ENCODE measurements at places on chromosomes 7 and 10. TPM values are rescaled to one million over a fixed set of nuclear protein-coding genes. Genes with fewer than 3 reads are reported as not detected.

GRCh38 chr10:27998178-27998953 is 513 bp downstream of the ODAD2 start:
- H3K36me3 ChIP-seq, result no peaks in the 10 kb centered on the region
- no peak overlapping the region for H3K27ac ChIP-seq
- no peaks in the 10 kb centered on the region for H3K4me1 ChIP-seq
- H3K27me3 ChIP-seq, result no peaks in the 10 kb centered on the region

DNA sequence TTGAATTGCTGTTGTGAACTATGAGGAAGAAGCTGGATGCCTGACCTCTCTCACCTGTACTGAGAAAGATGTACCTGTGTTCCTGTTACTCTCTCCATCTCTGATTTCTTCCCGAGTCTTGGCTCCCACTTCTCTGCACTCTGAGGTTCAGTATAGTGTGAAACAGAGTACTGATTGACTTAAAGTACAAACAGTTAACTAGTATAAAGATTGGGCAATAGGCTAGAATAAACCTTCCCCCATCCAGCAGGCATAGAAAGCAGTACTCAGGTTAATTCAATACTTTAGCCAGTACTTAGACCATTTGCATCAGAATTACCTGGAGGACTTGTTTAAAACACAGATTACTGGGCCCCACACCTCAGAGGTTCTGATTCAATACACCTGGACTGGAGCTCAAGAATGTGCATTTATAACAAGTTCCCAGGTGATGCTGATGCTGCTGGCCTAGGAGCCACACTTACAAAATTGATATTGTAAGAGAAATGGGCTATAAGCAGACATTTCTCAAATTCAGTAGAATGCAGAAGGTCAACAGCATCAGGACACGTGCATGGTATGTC is 51.6 kb downstream of the ANK3 start:
- peaks cover 2% of the 10 kb centered on the region for H3K4me1 ChIP-seq
- no peak overlapping the region for H3K27ac ChIP-seq
- no peak overlapping the region for H3K4me3 ChIP-seq
- H3K36me3 ChIP-seq, result no peaks in the 10 kb centered on the region

GRCh38 chr7:106104721-106105260 is 7.3 kb downstream of the SYPL1 start:
- H3K36me3 ChIP-seq, result no peaks in the 10 kb centered on the region
- no peaks in the 10 kb centered on the region for H3K27me3 ChIP-seq
- no peak for DNase-seq
- H3K4me1 ChIP-seq, result peaks cover 2% of the 10 kb centered on the region
- H3K27ac ChIP-seq, result no peak overlapping the region

DNA sequence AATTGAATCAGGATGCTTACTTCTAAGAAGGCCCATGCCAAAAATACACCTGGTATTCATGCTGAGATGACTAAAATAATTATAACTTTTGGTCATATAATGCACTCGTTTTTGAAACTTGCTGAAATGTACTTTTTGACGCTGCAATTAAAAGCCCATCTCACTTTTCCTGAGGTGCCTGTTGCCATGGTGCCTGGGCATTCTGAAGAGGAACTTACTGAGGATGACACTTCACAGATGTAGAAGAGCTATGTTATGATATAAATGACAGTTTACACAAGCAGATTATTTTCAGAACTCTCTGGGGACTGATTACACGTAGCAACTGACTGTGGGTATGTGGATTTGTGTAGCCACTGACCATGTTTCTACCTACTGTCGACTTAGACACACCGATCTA is 182.4 kb downstream of the TPK1 start:
- no peak overlapping the region for H3K27ac ChIP-seq
- H3K27me3 ChIP-seq, result no peaks in the 10 kb centered on the region
- DNase-seq, result no peak
- H3K4me3 ChIP-seq, result no peak overlapping the region
- no peaks in the 10 kb centered on the region for H3K36me3 ChIP-seq
- no peaks in the 10 kb centered on the region for H3K4me1 ChIP-seq

DNA sequence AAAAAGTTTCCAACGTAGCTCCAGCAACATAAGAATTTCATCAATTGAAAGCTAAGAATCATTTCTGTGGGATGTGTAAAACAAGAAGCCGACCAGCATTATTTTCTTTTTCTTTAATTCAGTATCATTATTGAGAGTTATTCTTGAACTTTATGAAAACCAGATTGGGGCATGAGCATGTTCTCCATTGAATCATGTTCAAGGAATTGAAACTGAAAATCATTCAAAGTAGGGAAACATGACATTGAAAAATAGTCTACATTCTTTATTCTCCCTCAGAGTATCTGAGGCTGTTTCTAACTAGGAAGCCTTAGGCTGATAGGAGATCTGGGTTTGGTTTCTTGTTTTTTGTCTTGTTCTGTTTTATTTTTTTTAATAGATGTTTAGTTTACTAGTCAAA is 253.7 kb downstream of the DYNC1I1 start:
- H3K27ac ChIP-seq, result no peak overlapping the region
- DNase-seq, result peak; percentile 3
- no peaks in the 10 kb centered on the region for H3K4me1 ChIP-seq
- no peak overlapping the region for H3K4me3 ChIP-seq
- no peaks in the 10 kb centered on the region for H3K27me3 ChIP-seq

DNA sequence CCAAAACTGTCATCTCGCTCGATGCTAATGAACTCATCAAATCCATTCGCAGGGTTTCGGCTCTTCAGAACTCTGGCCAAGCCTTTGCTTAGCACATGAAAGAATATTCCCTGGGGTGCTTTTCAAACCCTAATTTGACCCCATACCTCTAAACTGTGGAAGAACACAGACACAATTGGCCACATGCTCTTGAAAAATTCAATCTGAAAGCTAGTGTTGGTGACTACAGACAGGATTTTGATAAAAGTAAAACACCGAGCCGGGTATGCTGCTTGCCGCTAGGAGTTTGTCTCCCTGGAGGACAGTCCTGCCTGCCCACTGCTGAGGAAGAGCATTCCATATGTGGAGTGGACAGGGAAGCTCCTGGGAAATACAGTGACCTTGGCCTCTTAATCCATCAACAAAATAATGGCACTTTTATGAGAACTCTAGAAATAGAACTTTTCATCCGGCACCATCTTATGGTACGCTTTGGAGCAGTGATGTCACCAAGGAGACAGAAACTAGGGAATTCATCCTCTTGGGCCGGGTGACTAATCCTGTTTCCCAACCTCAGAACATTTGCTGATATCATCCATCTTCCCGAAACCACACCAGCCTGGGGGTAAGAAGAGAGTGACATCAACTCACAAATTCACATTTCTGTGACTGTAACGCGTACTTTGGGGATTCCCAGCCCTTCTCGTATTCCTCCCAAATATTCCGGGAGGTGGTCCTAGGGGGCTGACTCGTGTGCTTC is 34.2 kb downstream of the MTURN start:
- peak; percentile 86 for DNase-seq
- no peaks in the 10 kb centered on the region for H3K27me3 ChIP-seq
- peaks cover 19% of the 10 kb centered on the region for H3K4me1 ChIP-seq
- H3K4me3 ChIP-seq, result no peak overlapping the region
- peak overlapping the region; percentile 54 for H3K27ac ChIP-seq

GRCh38 chr7:151843181-151843580 is 33.7 kb downstream of the PRKAG2 start:
- H3K27me3 ChIP-seq, result no peaks in the 10 kb centered on the region
- peak; percentile 43 for DNase-seq
- H3K36me3 ChIP-seq, result no peaks in the 10 kb centered on the region
- no peak overlapping the region for H3K27ac ChIP-seq

GRCh38 chr10:16520900-16521299 is 779 bp downstream of the C1QL3 start:
- H3K27me3 ChIP-seq, result peaks cover 41% of the 10 kb centered on the region
- no peak overlapping the region for H3K27ac ChIP-seq
- peak; percentile 9 for DNase-seq
- H3K4me1 ChIP-seq, result no peaks in the 10 kb centered on the region
- H3K36me3 ChIP-seq, result no peaks in the 10 kb centered on the region
- peak overlapping the region; percentile 21 for H3K4me3 ChIP-seq

- peaks cover 7% of the 10 kb centered on the region for H3K4me1 ChIP-seq
- no peak overlapping the region for H3K27ac ChIP-seq
- no peaks in the 10 kb centered on the region for H3K36me3 ChIP-seq
- no peaks in the 10 kb centered on the region for H3K27me3 ChIP-seq
- no peak overlapping the region for H3K4me3 ChIP-seq
Measured at GRCh38 chr10:35908451-35908850, 266.4 kb upstream of the FZD8 start.

GRCh38 chr7:101984133-101984879 is 166.9 kb downstream of the CUX1 start:
- H3K4me1 ChIP-seq, result no peaks in the 10 kb centered on the region
- H3K27ac ChIP-seq, result no peak overlapping the region
- H3K4me3 ChIP-seq, result no peak overlapping the region
- H3K36me3 ChIP-seq, result no peaks in the 10 kb centered on the region

DNA sequence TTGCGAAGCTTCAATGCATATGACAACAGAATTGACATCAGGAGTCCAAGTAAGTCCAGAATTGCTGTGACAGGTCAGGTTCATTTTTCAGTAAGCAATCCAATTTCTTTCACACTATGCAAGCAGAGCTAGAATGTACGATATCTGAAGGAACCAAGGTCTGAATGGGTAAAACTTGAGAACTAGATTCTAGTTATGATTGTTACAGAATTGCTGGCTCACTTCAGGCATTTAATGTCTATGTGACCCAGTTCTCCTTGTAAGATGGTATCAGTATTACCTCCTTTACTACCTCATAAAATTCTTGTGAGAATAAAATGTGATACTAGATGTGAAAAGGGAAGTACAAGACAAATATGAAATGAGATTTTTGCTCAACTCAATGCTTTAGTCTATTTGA is 159.6 kb downstream of the GPR158 start:
- no peak overlapping the region for H3K4me3 ChIP-seq
- H3K27me3 ChIP-seq, result no peaks in the 10 kb centered on the region
- no peaks in the 10 kb centered on the region for H3K4me1 ChIP-seq
- no peak overlapping the region for H3K27ac ChIP-seq
- DNase-seq, result no peak
- H3K36me3 ChIP-seq, result no peaks in the 10 kb centered on the region

GRCh38 chr10:109883859-109884771 is 39.2 kb downstream of the XPNPEP1 start:
- peaks cover 18% of the 10 kb centered on the region for H3K36me3 ChIP-seq
- H3K27ac ChIP-seq, result peak overlapping the region; percentile 57
- peaks cover 7% of the 10 kb centered on the region for H3K4me1 ChIP-seq
- peak; percentile 85 for DNase-seq
- no peak overlapping the region for H3K4me3 ChIP-seq

DNA sequence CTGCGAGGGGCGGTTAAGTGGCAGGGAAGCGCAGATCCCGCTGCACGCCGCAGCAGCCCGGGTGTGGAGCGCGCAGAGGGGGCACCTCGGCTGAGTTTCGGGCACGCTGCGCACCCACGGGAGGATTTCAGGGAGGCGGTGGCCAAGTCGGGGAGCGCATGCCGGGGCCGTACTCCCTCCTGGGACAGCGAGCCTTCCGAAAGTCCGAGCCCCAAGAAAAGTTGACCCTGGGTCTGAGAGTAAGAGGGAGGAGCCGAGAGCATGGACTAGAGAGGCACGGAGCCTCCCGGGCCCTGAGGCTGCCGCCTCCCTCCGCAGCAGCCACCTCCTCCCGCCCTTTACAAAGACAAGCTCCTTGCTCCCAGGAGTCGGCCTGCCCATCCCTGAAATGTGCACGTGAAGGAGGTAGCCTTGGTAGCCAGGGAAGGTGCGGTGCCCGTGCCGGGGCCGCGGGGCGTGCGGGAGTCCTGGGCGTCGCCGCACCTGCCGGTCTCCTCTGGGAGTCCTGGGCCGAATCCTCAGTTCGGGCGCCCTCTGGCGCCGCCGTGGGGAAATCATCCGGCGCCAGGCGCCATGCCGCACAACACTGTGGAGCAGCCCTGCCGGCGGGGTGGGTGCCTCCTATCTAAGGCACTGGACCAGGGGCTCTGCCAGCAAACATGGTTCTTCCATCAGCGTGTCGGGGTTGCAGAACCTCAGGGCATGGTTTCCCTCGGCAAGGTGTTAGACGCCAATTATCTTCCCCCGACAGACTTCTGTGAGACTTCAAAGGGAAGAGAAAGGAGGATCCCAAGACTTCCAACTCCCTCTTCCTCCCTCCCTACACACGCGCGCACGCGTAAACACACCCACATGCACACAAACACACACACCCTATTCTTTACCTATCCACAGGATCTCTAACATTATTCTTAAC is 104.0 kb downstream of the TRIL start:
- H3K4me1 ChIP-seq, result peaks cover 3% of the 10 kb centered on the region
- no peaks in the 10 kb centered on the region for H3K27me3 ChIP-seq
- peak overlapping the region; percentile 65 for H3K4me3 ChIP-seq
- H3K27ac ChIP-seq, result no peak overlapping the region

- H3K4me3 ChIP-seq, result no peak overlapping the region
- H3K4me1 ChIP-seq, result no peaks in the 10 kb centered on the region
- peak; percentile 65 for DNase-seq
- no peaks in the 10 kb centered on the region for H3K36me3 ChIP-seq
- H3K27me3 ChIP-seq, result no peaks in the 10 kb centered on the region
- no peak overlapping the region for H3K27ac ChIP-seq
Measured at GRCh38 chr10:54402576-54402975, 398.5 kb downstream of the PCDH15 start.

- H3K36me3 ChIP-seq, result peaks cover 2% of the 10 kb centered on the region
- no peaks in the 10 kb centered on the region for H3K27me3 ChIP-seq
- peak overlapping the region; percentile 49 for H3K27ac ChIP-seq
- no peak overlapping the region for H3K4me3 ChIP-seq
Measured at GRCh38 chr7:16669581-16669980, 23.6 kb downstream of the BZW2 start.

DNA sequence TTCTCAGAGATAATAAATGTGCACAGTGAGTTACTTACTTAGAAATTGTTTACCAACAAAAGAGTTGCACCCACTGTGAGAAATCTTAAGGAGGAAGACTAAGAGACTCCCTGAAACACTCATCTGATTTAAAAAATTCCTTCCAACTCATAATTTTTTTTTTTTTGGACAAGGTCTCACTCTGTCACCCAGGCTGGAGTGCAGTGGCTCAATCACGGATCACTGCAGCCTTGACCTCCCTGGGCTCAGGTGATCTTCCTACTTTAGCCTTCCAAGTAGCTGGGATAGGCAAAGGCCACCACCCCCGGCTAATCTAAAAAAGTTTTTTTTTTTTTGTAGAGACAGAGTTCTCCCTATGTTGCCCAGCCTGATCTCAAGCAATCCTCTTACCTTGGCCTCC is 36.0 kb downstream of the MALSU1 start:
- peaks cover 8% of the 10 kb centered on the region for H3K4me1 ChIP-seq
- no peaks in the 10 kb centered on the region for H3K27me3 ChIP-seq
- DNase-seq, result no peak
- H3K4me3 ChIP-seq, result no peak overlapping the region
- no peaks in the 10 kb centered on the region for H3K36me3 ChIP-seq
- H3K27ac ChIP-seq, result no peak overlapping the region

Gene ZNF789
- total RNA-seq, result 4.8 TPM

Gene TWIST1
- 31.2 TPM for total RNA-seq

Gene ZNF25
- 14.6 TPM for total RNA-seq

Gene ATAD1
- total RNA-seq, result 34.7 TPM

Gene ZNF680
- 10.1 TPM for total RNA-seq

Gene WNT2
- total RNA-seq, result 3.9 TPM

All from fibroblast of lung (primary cell).